ENCODE measurements at places on chromosomes 5 and 9. TPM values are rescaled to one million over a fixed set of nuclear protein-coding genes. Genes with fewer than 3 reads are reported as not detected.

NUTM2F gene
- total RNA-seq = not detected

TPM2 gene
- total RNA-seq = 4.8 TPM

RASGRF2 gene
- 15.8 TPM for total RNA-seq

DNA sequence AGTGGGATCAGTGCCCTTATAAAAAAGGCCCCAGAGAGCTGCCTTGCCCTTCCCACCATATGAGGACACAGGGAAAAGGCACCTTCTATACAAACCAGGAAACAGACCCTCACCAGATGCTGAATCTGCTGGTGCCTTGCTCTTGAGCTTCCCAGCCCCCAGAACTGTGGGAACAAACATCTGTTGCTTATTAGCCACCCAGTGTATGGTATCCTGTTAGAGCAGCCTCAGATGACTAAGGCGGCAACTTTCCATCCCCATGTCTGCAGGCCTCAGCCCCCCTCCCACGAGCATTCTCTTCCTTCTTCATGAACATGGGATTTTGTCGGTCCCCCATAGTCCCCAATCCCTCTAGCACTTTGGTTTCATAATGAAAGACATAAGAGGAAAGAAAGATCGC lies 202.5 kb upstream of the GAS1 start:
- DNase-seq = no peak

GRXCR2 gene
- total RNA-seq = not detected

All from activated CD8-positive, alpha-beta T cell treated with anti-CD3 and anti-CD28 coated beads for 36 hours (primary cell).